HS-5 (cell line): ENCODE measurements at places on chromosomes 6 and 20.

- DNase-seq, result no peak
These were observed 71.7 kb upstream of the ZMYND8 start for GRCh38 chr20:47428164-47428563.

DNA sequence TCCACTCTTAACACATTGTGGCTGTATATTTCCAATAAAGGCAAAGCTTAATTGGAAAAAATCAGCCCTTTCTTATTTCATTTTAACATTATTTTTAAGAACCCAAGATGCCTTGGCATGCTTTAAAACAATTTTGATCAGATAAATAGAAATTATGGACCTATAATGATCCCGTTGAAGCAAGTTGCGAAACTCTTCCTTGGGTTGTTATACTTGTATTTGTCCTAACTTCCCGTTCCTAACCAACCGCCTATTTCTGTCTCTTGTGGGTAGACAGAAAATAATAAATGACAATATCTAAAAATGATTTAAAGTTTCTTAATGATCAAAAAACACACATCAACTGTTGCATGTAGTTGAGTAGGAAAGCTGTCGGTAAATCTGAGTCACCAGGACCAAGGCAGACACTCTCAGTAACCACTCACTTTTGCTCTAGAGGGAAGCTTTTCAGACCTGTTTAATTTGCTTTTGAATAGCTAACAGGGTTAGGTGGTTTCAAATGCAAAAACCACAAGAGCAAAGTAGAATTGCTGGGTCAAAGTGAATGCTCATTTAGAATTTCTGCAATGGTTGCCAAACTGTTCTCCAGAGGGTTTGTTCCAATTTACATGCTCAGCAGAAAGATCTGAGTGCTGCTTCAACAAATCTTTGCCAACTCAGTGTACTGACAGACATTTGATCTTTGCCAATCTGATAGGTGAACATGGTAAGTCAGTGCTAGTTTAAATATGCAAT is 34.2 kb upstream of the KCNK5 start:
- no peak for DNase-seq

DNA sequence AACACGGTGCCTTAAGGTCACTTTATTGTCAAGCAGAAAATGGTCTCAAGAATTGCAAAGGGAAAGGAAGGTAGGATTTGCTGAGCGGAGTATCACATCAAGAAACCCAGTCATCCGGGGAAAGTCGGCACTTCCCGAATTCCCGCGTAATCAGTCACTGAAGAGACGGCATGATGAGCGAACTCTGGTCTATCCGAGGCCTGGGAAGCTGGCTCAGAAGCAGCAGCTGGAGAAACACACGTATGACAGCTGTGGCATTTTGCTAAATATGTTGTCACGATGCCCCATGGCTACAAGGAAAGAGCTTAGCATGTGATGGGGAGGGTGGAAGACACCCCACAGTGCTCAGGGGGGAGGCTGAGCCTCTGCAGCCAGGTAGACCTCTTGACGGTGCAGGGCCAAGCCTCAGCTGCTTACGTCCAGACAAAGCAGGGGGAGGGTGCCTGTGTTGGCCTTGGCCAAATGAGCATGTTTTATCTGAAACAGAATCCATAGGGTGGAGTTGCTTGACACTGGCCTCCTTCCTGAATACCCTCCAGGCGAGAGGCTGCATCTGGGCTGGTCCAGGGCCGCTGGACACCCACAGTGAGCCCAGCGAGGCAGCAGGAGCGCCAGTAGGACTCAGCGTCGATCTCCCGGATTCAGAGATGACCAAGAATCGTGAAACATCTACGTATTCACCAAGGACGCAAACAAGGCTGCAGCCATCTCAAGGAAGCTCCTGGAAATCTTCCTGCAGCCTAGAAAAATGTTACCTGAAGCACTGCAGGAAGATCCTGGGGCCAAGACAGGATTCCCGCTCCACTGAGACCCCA is 118.8 kb upstream of the AFDN start:
- no peak for DNase-seq

DNA sequence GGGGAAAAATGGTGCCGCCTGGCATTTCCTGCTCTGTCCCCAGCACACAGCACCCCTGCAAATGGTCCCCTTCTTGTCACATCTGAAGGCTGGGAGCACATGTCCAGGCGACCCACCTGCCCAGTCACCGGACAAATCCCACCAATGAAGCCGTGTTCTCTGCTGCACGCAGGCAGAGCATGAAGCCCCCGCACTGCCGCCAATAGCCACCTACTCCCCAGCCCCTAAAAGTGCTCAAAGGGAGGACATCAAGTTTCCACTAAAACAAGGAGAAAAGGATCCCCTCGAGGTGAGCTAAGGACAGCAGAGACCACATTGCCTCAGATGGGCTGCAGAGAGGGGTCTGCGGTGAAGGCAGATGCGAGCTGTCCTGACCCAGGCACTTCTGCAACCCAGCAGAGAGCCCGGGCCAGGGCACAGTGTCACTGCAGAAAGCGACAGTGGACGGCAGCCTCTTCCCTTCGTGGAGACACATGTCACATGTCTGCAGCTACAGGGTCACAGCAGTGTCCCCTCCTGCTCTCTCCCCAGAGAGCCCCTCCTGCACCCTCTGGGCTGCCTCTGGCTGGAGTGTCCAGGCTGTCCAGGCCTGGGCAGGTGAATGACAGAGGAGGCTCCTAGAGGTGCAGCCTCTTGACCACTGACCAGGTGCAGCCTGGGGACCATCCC is 221.5 kb downstream of the PREX1 start:
- DNase-seq, result no peak

- no peak for DNase-seq
These were observed 503.2 kb downstream of the CDKAL1 start for GRCh38 chr6:21037453-21037852.

GRCh38 chr20:34458631-34459030 is 57.6 kb upstream of the DYNLRB1 start:
- DNase-seq, result no peak

GRCh38 chr6:154548130-154548830 is 37.8 kb upstream of the CNKSR3 start:
- DNase-seq, result no peak

DNA sequence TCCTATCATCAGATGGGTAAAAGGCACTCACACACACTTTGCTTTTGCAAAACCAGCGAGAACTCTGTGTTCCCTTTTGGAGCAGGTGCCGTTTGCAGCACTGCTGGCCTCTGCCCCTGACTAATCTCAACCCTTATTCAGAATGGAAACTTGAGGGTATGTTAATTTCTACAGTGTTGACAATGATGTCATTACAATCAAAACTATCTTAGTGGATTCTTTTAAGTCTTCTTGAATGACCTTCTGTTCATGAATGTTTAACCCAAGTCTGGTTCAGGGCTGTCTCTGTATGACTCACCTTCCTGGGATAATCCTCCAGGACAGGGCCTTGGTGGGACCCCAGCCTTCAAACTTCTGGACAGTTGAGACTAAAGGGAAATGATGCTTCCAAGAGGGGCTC is 197.9 kb downstream of the CDH4 start:
- no peak for DNase-seq

GRCh38 chr20:36861625-36861874 is 14.4 kb upstream of the TLDC2 start:
- DNase-seq, result no peak

- DNase-seq, result no peak
These were observed 121.5 kb upstream of the ARG1 start for GRCh38 chr6:131451321-131452144.

DNA sequence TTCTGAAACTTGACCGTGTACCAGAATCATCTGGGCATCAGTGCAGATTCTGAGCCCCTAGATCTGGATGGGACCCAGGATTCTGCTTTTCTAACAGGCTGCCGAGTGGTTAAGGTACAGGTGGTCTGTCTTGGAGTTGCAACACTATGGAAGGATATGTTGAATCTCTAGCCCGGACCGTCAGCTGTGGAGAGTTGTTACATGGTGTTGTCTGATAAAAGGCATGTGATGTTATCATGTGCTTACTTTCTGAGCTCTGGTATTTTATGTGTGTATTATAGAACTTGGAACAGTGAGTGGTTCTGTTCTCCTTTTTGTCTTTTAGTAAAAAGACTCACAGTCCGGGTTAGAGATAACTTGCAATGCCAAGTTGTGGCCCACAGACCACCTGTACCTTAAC is 123.0 kb downstream of the JARID2 start:
- no peak for DNase-seq

DNA sequence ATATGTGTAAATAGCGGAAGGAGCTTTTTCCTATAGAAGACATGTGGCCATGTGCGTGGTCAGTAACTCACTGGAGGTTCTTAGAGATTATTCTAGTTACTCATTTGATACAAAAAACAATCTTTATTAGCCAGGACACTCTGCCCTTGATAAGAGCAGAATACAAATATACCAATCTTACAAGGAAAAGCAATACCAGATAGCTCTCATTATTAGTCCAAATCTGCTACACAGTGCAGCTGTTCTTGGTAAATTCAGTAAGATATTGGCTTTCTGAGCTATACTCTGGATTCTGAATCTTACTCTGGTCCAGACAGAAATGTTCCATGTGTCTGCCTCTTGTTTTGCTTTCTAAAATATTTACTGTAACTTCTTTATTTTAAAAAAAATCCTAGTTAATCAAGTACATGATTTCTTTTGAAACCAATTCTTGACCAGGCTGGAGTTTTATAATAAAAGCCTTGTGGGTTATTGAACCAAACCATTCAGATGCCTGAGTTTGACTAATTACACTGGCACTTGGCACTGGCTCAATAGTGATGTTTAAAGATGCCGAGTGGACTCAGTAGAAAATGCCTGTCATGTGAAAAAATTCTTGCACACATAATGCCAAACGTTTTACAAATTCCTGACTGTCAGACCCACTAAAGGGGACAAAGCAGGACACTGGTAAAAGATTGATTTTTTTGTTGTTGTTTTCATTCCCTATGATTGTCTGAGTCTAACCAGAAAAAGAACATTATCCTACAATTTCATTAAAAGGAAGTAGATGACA is 242.8 kb upstream of the TCF21 start:
- peak; percentile 88 for DNase-seq

DNA sequence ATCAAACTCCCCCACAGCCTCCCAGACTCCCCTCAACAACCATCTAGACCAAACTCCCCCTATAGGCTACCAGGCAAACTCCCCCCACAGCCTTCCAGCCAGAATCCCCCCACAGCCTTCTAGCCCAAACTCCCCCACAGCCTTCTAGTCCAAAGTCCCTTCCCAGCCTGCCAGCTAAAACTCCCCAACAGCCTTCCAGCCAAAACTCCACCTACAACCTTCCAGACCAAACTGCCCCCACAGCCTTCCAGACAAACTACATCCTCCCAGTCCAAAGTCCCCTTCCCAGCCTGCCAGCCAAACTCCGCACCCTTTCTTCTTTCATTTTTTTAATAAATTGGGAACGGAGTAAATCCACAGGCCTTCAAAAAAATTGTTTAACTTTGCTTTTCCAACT is 37.4 kb upstream of the SYNDIG1 start:
- no peak for DNase-seq

- no peak for DNase-seq
These were observed 626.3 kb downstream of the TENT5A start for GRCh38 chr6:81126150-81126549.

DNA sequence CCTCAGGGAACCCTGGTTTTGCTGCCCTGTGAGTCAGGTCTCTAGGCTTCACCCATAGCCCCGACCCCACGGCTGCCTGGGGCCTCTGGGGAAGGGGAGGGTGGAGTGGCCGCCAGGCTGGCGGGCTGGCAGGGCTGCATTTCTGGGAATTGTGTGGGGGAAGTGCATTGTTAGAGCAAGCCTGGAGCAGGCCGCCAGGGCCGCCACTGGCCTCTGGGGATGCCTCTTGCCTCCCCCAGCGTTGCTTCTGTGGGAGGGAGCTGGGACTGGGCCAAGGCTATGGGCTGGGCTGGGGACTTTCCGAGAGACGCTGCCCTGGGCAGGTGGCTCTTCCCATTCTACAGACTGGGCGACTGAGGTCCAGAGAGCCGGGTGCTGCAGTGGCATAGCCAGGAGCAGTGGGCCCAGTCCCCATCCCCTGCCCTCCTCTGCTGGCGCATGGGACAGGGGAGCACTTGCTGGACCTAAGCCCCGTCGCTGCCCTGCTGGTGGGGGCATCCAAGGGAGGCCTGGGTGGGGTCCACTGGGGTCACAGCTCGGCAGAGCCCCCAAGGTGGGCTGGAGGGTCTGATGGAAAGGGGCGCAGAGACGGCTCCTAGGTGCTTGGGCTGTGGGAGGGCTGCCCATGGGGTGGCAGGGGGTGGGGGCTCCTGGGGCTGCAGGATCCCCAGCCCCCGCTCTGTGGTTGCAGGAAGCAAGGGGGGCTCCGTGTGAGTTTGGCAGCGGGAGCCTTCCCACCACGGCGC is 6.6 kb upstream of the SOX18 start:
- DNase-seq, result no peak

GRCh38 chr6:110971468-110971867 is 10.4 kb upstream of the RPF2 start:
- no peak for DNase-seq

GRCh38 chr6:89818977-89819335 is 638 bp downstream of the MDN1 start:
- no peak for DNase-seq

DNA sequence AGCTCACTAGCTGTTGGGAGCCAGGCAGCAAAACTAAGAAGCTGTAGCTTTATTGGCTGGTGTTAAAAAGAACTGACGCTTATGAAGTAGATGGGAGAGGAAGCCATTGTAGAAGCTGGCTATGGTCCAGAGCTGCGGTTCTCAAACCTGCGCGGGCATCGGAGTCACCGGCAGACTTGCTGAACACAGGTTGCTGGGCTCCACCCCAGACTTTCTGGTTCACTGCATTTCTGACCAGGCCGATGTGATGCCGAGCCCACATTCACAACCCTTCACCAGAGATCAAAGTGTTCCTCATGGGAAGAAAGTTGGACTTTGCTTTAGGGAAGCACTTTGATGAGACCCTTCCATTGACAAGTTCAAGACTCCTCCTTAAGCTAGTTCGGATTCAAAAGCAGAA is 231.6 kb downstream of the QKI start:
- DNase-seq, result no peak

GRCh38 chr6:43921548-43922425 is 151.8 kb downstream of the VEGFA start:
- DNase-seq, result no peak

DNA sequence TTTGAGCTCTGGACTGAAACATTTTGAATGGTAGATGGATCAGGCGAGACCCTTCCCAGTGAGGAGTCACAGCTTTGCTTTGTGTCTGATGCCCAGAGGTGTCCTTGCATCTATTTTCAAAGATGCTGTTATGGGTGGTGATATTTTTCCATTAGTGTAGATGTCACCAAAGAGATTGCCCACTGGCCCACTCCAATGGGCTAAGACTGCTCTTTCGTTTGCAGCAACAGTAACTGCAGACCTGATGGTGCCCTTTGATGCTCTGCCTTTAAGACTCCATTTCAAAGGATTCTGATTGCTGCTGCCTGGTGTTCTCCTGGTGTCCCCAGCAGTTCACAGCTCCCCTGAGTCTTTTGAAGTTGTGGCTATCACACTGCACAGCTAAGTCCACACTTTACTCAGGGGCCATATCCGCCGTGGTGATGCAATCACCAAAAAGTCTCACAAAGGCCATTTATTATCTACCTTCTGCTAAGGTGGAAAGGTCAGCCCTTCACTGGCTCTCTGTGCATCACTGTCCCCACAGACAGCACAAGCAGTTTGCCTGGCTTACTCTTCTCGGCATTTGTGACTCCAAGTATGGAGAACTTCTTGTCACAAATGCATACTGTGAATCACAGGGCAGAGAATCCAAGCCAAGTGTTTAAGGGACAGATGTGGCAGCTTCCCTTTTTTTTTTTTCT is 56.4 kb downstream of the NOX3 start:
- DNase-seq, result no peak
